ENCODE measurements at places on chromosomes 5 and 9.

DNA sequence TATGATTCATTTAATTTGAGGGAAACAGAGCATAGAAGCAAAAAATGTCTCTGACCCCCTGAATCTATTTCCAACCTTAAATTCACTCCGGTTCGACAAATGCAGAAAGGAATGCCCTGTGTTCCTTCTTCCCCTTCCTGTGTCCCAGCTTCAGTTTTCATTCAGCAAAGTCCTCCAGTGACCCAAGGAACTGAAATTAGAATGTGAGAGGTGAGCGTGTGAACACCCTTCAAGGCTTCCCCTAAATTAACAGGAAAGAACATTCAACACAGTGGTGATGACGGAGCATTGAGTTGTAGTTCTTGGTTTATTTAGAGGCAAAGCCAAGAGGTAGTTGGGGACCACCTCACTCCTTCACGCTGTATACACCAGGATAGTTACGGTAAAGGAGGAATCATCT is 97.6 kb upstream of the CTSL start:
- no peak for DNase-seq

- DNase-seq = no peak
Observed at GRCh38 chr5:53091289-53091688, 18.3 kb downstream of the MOCS2 start.

DNA sequence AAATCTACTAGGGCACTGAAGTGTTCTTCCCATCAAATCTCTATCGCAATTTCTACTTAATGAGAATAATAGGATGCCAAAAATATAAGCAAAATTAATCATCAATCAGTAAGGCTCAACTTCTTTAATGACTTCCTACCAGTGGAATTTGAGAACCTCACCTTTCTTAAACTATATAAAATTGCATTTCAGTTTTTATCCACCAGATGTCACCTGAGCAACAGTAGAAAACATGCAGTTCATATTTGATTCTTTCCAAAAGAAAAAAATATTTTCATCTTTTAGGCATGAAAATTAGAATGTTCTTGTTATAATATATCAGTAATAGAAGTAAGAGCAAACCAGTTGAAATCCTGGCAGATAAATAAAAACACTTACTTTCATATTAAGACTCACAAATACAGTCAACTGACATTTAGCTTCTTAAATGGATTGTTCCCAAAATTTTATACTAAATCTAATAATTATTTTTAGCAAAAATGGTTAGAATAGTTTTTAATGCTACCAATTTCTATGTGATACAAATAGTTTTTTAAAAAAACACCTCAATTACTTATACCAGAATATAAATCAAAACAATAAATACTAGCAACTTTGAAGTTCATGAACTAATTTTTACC is 13.4 kb upstream of the CCDC112 start:
- DNase-seq = no peak

DNA sequence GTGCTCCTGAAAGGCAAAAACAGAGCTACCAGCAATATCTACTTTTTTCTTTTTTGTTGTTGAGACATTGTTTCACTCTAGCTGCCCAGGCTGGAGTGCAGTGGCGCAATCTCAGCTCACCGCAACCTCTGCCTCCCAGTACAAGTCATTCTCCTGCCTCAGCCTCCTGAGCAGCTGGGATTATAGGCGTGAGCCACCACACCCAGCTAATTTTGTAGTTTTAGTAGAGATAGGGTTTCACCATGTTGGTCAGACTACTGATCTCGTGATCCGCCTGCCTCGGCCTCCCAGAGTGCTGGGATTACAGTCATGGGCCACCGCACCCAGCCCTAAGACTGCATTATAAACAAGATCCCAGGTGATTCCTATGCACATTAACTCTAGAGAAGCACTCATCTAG is 17.0 kb downstream of the PLPP1 start:
- DNase-seq = no peak

- no peak for DNase-seq
Observed at GRCh38 chr5:150567031-150567717, 59.2 kb downstream of the NDST1 start.

DNA sequence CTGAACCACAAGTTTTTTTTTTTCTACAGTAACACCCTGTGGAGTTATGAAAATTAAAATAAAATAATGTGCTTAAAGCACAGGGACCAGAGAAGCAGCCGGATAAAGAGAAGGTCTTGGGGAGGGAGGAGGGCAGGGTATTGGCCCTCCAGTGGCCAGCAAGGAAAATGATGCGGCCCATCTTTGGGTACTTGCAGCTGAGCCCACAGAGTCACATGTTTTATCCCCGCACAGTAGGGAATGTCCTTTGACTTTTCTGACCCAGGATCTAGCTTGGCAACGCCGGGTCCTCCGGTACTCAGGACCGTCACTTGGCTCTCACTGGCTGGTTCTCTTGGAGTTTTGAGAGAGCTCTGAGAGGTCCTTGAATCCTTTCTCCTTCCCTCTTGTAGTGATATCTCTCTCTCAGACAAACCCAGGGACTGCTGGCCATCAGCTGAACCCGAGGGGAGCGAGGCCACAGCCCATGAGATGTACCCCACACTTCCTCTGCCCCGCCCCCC is 35.3 kb upstream of the HSPA9 start:
- no peak for DNase-seq

DNA sequence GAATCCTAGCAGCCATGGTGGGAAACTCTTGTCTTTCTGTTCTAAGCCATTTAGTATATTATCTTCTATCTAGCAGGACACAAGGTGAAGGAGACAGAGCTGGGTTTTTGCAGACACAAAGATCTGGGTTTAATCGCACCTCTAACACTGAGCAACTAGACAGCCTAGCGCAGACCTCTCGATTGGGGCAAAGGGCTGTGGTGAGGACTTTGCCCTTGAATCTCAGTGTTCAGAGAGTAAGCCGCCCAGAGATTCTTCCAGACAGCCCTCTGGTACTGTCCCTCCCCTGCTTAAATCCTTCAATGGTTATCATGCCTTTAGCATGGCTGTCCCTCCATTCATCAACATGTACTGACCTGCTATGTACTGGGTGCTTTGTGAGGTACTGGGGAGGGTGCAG is 128.1 kb downstream of the CRB2 start:
- no peak for DNase-seq
